ENCODE measurements at places on chromosomes 16 and 17.

DNA sequence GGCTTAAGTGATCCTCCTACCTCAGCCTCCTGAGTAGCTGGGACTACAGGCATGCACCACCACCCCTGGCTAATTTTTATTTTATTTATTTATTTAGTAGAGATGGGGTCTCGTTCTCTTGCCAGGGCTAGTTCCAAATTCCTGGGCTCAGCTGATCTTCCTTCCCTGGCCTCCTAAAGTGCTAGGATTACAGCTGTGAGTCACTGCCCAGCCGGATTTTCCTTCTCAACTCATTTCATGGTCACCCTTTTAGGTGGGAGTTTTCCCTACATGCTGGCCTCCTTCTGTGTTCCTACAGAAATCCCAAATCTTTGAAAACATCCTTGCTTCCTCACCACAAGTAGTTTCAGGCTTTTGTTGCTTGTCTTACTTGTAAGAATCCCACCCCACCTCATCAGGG, 102.1 kb upstream of the SIAH1 start:
- DNase-seq = no peak

DNA sequence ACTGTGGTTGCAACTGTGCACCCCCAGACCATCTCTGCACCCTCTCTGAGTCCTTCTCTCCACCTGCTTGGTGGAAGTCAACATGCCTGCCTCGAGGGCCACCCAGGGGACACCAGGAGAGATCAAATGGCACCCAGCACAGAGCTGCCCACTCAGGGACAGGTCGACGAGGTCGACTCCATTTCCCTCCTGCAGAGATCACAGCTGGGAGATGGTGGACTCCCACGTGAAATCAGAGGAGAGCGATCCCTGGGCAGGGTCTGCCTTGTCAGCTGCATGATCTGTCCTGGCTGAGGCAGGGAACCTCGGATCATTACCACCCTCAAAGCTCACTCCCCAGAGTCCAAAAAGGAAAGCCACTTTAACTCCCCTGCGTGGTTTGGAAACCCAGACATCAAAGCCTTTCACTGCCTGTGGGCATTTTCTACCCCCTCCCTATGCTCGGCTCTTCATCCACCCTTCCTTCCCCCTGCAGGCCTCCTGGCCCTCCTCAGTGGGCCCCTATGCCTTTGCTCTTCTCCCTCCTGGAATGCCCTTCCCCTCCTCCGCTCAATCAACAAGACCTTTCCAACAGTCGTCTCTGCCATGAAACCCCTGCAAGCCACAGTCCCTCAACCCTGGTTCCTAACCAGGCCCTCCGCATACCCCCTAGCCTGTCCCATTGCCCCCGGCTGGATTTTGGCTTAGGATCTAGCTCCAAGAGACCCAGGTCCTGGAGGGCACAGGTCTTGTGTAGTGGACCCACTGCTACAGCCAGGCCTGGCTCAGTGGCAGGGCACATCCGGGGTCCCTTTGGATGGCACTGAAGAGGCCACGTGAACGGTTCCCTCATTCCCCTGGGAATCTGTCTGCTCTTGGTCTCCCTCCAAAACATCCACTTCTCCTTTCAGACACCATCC, 103.8 kb upstream of the RPL38 start:
- DNase-seq = no peak

GRCh38 chr17:58617563-58617962, 74.3 kb downstream of the TEX14 start:
- no peak for DNase-seq

DNA sequence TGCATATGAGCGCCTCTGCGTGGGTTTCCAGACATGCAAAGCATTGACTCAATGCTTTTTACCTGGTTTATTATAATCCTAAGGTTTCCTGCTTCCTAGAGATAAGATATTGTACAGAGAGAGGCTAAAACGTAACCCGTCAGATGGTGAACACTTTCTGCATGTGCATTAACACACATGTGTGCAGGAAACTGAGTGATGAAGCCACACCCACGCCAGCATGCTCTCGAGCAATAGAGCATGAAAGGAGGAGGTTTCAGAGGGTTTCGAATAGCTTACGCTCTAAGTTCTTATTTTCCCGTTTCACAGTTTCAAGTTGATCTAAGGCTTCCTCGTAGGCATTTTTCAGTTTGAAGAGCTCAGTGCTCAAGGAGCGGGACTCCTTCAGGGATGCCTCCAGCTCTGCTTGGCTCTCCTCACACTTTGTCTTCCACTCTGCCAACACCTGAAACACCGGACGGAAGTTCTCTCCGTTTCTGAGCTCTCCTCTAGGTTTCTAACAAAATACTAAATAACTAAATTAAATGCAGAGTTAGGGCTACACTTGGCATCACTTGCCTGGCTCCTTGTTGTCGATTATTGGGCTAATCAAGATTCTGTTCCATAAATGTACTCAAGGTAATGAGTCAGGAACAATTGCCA, 23.2 kb downstream of the MYH3 start:
- DNase-seq = no peak

DNA sequence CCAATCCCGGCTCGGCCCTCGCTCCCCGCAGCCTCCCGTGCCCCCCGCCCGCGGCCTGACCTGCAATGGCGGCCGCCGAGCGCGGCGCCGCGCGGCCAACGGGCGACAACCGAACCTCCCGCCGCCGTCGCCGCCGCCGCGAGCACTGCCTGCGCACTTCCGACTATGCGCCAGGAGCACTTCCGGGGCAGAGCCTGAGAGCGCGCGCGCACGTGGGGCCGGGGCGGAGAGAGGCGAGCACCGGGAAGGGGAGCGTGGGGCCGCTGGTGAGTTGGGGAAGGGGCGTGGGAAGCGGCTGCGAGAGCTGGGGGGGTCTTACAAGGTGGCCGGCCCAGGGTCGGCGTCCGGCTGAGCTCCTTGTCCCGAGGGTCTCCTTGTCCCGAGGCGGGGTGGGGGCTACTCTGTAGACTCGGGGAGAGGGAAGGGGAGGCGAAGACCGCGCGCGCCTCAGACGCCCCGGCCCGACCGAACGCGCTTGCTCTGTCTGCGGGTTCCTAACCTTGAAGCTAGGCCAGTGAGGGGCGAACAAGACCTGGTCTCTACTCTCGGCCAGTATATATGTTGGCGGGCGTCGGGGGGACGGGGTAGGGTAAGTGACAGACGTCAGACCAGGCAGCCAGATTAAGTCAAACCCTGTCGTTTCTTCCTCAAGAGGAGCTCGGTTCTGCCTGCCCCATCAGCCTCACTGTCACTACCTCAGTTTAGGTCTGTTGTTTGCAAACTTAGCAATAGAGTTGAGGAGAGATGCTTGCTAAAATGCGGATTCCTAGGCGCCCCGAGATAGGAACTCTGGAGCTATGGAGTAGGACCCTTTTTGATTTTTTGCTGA, at the start of the genes CHTF8 and UTP4:
Gene CHTF8, minus strand, starts transcription at position 165 of the 829 bp plus-strand sequence. CDS start 11,130 bp downstream, outside the sequence.
Gene UTP4, plus strand, starts transcription at position 226 of the 829 bp plus-strand sequence. CDS start 811 bp downstream, outside the sequence.
- DNase-seq = peak; percentile 38

DNA sequence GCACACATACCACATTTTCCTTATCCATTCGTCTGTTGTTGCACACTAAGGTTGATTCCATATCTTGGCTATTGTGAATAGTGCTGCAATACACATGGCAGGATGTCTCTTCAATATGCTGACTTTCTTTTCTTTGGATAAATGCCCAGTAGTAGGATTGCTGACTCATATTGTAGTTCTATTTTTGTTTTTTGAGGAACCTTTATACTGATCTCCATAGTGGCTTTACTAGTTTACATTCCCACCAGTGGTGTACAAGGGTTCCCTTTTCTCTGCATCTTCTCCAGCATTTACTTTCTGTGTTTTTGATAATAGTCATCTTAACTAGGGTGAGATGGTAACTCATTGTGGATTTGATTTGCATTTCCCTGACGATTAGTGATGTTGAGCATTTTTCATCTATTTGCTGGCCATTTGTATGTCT, 118.1 kb downstream of the STXBP4 start:
- no peak for DNase-seq

GRCh38 chr16:57743458-57743857, 7.9 kb downstream of the KATNB1 start:
- no peak for DNase-seq

GRCh38 chr17:58084317-58084981, 1.2 kb downstream of the DYNLL2 start:
- DNase-seq = no peak

- no peak for DNase-seq
These were observed 37.8 kb downstream of the MSI2 start for GRCh38 chr17:57294101-57294500.

GRCh38 chr16:89294486-89294885, 77.0 kb downstream of the ZNF778 start:
- no peak for DNase-seq

All from thoracic aorta (tissue), 2 donors.